ENCODE measurements at places on chromosomes 5 and 9.

GRCh38 chr5:171823269-171823668 is 37.7 kb downstream of the SMIM23 start:
- no peak for DNase-seq

GRCh38 chr9:16289639-16290038 is 580.8 kb downstream of the BNC2 start:
- no peak for DNase-seq

- DNase-seq = no peak
Observed at GRCh38 chr5:164224236-164224635, 718.8 kb downstream of the MAT2B start.

- no peak for DNase-seq
Observed at GRCh38 chr9:98409719-98410118, 154.3 kb upstream of the TBC1D2 start.

DNA sequence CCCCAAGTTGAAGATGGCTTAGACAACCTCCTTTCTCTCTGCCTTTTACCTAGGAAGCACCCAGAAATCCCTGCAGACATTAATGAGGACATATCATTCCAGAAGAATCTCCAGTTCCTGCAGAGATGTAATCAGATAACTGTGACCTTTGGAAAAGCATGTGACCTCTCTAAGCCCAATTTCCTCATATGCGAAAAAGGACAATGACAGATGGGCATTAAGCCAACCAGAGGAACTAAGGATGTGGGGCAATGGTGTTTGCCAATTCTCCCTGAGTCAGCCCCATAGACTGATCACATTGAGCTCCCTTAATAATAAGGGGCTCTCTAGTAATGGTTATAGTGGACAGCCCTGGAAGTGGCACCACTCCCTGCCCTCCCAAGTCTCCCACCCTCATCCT is 10.1 kb upstream of the FOXI1 start:
- no peak for DNase-seq

DNA sequence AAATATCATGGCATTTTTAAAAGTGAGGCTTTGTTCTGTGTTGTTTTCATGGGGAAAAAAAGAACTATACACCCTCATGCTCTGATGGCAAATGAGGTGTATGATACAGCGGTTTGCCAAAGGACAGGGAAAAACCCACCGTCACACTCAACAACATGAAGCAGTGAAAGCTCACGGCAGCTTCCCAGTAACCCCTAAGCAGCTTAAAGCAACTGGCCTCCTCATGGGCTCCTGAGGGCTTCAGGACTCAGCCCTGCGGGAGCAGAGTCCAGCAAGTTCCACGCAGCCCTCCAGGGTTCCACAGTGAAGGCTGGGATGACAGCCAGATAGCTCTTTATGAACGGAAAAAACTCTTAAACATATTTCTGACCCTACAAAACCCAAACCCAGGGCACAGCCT is 12.9 kb downstream of the BARHL1 start:
- DNase-seq = no peak

GRCh38 chr5:113682497-113683136 is 169.1 kb downstream of the YTHDC2 start:
- no peak for DNase-seq
